ENCODE measurements at places on chromosomes 6 and 20. TPM values are rescaled to one million over a fixed set of nuclear protein-coding genes. Genes with fewer than 3 reads are reported as not detected.

Gene CSE1L
- 172 TPM for total RNA-seq

GRCh38 chr6:119285908-119286625 is 63.5 kb downstream of the MAN1A1 start:
- DNase-seq: peak; percentile 7

DNA sequence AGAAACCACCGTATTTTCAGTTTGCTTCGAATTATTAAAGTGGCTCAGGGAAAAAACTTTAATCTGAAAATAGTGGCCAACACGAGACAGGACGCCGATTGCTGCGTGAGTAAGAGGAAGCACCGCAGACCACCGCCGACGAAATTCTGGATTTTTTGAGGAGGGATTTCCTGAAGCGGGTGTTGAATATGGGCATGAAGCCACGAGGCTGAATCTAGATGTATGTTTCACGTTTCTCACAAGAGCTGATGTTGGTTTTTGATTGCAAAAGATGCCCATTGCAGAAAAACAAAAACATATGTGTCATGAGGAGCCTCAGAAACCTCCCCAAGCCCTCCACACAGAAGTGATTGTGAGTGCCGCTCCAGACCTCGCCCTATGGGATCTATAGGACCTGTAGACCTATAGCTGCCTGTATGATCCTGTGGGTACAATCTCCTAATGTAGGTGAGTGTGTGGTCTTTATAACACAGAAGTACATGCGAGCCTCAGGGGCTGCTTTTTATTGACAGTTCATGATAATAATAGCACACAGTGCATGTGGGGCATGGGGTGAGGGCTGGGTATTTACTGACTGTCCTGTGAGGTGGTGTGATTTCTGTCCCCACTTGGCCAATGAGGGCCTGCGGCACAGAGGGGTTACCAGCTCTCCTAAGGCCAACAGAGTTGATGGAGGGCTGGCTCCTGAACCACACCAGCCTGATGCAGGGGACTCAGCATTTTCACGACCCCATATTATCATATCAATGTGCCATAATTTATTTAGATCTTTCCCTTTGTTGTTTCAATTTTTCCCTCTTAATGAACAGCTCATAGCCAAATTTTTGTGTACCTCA is 243.9 kb downstream of the DLL1 start:
- DNase-seq: peak; percentile 60

DNA sequence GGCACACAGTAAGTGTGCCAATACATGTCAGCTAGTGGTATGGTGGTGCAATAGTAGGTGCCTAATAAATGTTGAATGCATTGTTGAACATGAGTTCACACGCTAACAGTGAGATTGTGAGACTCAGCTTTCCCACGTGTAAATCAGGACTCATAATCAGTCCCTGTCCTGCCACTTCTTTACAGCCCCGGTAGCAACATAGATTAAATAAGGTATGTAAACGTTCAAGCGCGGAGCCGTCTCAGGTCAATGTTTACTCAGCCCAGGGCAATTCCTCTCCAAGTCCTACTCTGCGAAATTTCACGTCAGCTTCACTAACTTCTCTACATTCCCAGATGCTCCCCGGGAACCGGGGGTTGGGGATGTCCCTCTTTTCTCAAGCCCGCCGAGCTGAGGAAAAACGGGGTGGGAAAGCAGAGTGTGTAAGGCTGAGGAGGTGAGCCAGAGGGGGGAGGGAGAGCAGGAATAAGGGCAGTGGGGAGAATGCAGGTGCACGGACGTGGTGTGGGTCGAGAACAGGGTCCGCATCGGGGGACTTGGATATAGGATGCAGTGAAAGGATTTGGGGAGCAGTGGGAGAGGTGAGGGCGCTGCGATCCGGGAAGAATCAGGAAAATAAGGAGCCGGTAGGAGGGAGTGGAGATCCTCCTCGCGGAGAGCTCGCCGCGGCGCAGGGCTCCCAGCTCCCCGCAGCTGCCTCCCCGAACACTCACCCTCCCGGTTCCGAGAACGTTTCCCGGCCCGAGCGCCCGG is 544 bp upstream of the TP53INP2 start:
- DNase-seq: no peak

Gene GSTA2
- total RNA-seq: not detected

Gene SIRPG
- 0.03 TPM for total RNA-seq

DNA sequence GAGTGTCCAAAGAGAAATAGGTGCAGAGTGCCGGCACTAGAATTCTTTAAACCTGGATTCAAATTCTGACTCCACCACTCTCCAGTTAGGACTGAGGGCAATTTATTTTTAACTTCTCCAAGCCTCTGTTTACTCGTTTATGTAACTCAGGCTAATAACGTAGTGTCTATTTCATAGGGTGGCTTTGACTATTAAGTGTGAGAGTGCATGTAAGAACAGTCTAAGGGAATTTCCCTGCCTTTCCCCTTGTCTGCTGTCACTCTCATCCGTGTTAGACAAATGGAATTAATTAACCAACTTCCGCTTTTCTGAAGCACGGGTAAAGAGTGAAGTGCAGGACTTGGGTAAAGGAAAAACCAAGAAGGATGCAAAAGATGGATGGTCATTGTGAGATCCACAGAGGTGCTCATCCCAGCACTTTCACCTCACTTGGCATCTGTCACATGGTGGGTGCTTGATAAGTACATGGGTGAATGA is 4.1 kb upstream of the ZKSCAN8 start:
- DNase-seq: no peak

Gene FRS3
- 1.5 TPM for total RNA-seq

DNA sequence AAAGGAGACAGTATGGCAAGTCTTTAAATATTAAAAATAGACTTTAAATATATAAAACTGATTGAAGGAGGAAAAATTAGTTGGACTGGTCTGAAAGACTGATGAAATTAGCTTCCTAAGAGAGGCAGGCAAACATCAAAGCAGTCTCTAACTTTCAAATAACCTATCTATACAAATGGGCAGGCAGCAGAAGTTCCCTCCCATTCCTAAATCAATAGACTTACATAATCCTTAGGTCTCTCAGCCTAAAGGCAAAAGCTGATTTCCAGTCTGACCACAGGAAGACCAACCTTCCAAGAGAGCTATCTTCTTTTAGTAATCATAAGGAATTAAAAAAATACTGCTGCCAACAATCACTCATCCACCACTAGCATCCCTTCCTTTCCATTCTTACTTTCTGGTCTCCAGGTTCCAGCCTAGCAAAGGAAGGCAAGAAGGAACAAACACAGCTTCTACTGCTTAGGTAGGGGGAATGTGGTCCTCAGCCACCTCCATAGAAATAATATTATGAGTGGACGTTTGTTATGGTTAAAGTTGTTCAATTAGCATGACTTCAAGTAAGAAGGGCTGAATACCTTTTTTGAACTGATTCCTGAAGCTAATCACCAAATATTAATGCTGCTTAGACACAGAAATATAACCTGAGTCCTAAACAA is 44.1 kb downstream of the SESN1 start:
- DNase-seq: no peak

GRCh38 chr6:33488339-33488738 is 34.0 kb downstream of the ZBTB9 start:
- no peak for DNase-seq

- DNase-seq: peak; percentile 51
These were observed 143.7 kb upstream of the PTPN1 start for GRCh38 chr20:50366270-50367103.

Gene C6orf132
- total RNA-seq: not detected

- DNase-seq: no peak
These were observed 398.5 kb upstream of the PLCB4 start for GRCh38 chr20:8670207-8670892.
